ENCODE measurements at places on chromosomes 12 and 14.

DNA sequence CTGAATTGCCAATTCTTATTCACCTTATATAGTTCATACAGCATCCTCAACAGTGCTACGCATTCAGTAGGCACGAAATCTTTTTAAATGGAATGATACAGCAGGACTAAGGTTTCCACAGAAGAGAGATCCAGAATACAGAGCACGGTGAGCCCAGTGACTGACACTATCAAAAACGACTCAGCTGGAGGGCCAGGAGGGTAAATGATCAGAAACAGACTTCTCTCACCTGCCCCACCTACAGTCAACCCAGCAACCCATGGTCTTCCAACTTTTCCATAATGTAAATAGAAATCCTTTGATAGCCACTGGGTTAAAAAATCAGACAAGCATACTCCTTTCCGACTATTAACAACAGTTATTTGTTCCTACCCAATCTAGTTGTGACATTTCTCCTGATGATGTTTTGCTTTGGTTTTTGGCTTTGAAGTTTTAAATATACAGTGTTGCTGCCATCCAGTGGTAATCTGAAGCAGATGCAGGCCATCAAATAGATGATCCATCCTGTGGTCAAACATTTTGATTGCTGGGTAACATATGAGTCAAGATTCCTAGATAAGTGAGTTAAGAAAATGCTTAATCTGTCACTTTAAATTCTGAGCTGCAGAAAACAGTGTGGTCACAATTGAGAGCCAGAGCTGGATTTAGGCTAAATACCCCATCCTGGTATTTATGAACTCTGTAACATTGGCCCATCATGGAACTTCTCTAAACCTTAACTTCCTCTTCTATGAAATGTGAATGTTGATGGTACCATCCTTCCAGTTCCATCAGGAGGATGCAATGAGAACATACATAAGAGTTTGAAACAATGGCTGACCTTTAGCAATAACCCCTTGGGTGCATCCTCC is 42.0 kb downstream of the GPHB5 start:
- DNase-seq: no peak

DNA sequence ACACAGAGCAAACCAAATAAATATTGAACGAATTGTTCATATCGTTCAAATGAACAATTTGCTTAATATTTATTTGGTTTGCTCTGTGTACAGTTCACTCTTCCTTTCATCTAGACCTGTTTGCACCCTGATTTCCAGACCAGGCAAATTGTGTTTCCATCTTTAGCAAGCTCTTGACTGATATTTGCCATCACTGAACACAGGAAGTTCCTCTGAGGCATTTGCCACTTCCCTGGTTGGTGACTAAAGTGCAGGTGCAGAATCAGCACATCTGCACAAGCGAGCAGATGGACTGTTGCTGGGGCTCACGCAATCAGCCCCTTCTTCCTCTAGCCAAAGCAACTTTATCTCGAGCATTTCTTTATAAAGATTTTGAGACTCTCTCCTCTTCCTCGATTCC is 112.9 kb downstream of the DAAM1 start:
- DNase-seq: no peak

- DNase-seq: no peak
Measured at GRCh38 chr12:11718768-11719253, 69.3 kb downstream of the ETV6 start.

- DNase-seq: no peak
Measured at GRCh38 chr14:79911744-79912143, 299.6 kb downstream of the DIO2 start.

- DNase-seq: no peak
Measured at GRCh38 chr14:104099096-104100041, 13.9 kb downstream of the ASPG start.

GRCh38 chr12:15389561-15389960 is 67.3 kb downstream of the PTPRO start:
- no peak for DNase-seq

GRCh38 chr12:93019975-93020630 is 91.0 kb upstream of the EEA1 start:
- DNase-seq: no peak

GRCh38 chr12:98748463-98748862 is 103.4 kb downstream of the APAF1 start:
- no peak for DNase-seq
